Activated naive CD8-positive, alpha-beta T cell treated with anti-CD3 and anti-CD28 coated beads, Interleukin-2, amount 50 U/mL, for 16 hours (primary cell): ENCODE measurements at places on chromosomes 16 and 17.
A peak's percentile ranks its signal among the peaks of the same experiment; 100 is the strongest.

- peak; percentile 86 for DNase-seq
These were observed at the start of gene KRABD2 for GRCh38 chr17:8376271-8377067. Gene KRABD2 (minus strand): TSS chr17:8376704.

GRCh38 chr16:895371-895770 is 75.4 kb downstream of the LMF1 start:
- no peak for DNase-seq

DNA sequence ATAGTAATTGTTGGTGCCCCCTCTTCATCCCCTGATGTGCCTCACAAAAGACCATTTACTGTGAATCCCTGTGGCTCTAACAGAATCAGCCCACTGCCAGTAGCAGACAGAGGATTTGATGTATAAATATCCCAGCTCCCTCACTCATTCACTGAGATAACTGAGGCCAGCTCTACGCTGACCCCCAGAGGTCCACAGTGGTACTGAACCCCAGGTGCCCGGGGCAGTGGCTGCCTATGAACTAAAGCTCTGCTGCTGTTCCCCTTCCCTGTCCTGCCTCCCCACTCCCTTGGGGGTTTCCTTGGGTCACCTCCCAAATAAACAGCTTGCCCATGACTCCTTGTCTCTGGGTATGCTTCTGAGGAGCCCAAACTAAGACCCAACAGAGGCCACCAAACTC is 295.8 kb downstream of the FOXL1 start:
- DNase-seq, result no peak

DNA sequence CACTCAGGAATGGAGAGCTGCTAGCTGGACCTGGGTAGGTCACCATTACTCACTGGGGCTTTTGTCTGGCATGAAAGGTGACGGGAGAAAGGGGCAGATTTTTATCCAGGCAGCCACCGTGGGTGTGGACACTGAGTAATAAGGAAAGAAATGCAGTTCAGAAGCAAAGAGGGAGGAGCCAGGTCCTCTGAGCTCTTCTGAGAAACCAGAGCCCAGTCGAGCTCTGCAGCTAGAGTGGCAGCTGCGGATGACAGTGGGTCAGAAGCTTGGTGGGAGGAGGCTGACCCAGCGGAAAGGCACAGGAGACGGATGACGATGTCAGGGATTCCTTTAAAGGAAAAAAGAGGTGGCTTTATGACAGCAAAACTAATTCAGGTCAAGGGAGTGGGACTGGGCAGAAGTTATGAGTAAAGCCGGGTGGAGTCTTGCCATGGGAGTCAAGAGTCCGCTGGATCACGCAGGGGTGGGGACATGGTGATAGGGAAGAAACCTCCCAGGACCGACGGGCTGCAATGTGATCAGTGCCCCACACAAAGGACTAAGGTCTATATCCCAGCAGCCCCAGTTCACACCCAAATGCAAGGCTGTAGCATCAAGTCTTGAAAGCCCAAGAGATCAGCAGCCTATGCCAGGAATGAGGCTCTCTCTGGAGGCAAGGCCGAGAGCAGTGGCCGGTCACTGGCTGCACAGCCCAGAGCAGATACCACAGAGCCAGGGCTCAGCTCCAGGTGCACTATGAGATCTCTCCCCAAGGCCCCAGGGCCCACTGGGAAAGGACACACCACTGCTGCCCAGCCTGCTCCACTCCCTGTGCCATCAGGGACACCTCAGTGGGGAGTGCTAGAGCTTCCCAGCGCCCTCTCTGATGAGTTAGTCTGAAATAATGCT is 6.3 kb upstream of the MNT start:
- no peak for DNase-seq

GRCh38 chr17:62855156-62855555 is 47.0 kb upstream of the MARCHF10 start:
- DNase-seq, result no peak

GRCh38 chr17:31580706-31581490 is 189.4 kb downstream of the RAB11FIP4 start:
- no peak for DNase-seq

GRCh38 chr16:17917316-17918019 is 419.1 kb downstream of the NPIPA8 start:
- DNase-seq, result no peak

DNA sequence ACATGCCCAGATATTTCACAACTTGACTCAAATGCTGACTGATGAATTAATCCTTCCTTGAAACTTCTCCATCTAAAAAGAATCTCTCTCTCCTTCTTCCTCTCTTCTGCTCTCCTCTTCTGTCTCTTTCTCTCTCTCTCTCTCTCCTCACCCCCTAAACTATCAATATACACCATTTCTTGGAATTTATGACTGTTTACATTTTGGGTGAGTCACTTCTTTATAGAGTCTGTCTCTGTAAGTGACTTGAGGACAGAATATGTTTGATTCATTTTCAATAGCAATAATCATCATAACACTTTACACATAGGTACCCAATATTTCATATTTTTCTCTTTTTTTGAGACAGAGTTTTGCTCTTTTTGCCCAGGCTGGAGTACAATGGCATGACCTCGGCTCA is 15.3 kb downstream of the OR3A1 start:
- no peak for DNase-seq

- no peak for DNase-seq
These were observed 149.3 kb downstream of the SDK2 start for GRCh38 chr17:73494950-73495349.

DNA sequence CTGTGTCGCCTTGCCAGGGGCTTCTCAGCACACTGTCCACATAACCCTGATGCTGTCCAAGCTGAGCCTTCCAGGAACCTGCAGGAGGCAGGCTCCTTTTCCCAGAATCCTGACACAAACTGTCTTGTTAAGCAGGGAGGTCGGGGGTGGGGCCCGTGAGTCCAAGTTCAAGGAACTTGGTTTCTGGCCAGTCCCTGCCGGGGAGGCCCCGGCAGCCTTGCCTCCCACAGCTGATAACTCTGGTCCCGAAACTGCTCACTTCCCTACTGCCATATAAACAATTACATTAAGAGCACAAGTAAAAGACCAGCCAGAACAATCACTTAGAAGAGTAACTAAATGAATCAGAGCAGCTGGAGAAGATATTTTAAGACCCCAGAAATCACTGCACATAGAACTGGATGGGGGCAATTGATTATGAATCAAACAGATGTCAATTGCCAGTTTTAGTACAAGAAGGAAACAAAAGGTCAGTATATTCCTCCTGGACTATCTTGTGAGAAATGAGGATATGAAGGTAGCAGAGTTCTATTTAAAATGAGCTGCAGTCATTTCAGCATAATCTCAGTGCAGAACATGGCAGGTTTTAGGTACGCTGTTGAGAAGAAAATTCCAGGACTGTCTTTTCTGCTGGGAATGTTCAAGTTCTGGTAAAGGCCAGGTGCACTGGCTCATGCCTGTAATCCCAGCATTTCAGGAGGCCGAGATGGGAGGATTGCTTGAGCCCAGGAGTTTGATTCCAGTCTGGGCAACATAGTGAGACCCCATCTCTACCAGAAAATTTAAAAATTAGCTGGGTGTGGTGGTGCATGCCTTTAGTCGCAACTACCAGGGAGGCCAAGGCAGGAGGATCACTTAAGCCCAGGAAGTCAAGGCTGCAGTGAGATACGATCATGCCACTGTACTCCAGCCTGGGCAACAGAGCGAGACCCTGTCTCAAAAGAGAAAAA is 169.8 kb downstream of the PITPNC1 start:
- DNase-seq, result no peak

DNA sequence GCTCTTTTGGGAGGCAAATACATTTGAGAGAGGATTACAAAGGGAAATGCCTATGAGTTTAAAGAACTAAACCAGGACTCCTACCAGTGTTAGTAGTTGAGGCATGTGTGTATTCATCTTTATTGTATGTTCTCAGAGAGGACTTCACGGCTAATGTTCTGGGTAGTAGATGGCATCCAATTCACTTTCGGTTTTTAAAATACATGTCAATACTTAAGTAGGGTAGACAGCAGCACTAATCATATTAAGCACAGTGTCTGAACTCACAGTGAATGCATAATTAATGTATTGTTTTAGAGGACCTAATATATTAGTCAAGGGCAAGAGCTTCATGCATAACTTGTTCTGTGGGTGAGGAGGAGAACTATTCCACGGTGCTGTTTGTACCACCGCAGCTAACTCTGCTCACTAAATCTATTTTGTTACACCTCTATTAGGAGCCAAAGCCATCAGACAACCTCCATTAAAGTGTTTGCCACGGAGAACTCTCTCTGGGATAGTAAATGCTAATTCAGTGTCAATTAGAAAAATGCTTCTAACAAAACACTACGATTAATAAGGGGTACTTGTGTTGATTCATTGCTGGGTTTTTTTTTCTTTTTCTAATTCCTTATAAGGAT is 56.3 kb downstream of the COX10 start:
- DNase-seq, result no peak

- DNase-seq, result no peak
These were observed 17.8 kb upstream of the NAGLU start for GRCh38 chr17:42518046-42518754.

GRCh38 chr16:1425616-1426370 is 5.1 kb upstream of the PERCC1 start:
- no peak for DNase-seq

DNA sequence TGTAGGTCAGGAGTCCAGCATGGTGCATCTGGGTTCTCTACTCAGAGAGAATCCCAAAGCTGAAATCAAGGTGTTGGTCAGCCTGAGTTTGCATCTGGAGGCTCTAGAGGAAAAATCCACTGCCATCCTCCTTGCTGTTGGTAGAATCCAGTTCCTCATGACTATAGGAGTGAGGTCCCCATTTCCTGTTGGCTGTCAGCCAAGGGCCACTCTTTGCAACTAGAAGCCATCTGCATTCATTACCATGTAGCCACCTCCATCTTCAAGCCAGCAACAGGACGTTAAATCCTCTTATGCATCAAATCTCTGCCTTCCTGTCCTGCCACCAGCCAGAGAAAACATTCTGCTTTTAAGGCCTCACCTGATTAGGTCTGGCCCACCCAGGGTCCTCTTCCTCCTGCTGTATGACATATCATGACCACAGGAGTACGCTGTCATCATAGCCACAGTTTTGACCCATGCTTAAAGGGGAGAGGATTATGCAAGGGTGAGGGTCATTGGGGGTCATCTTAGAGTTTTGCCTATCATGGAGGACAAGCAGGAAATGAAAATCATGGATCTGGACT is 40.5 kb downstream of the DNAH9 start:
- DNase-seq, result no peak
